ENCODE measurements at places on chromosomes 5 and 9.
A peak's percentile ranks its signal among the peaks of the same experiment; 100 is the strongest.

DNA sequence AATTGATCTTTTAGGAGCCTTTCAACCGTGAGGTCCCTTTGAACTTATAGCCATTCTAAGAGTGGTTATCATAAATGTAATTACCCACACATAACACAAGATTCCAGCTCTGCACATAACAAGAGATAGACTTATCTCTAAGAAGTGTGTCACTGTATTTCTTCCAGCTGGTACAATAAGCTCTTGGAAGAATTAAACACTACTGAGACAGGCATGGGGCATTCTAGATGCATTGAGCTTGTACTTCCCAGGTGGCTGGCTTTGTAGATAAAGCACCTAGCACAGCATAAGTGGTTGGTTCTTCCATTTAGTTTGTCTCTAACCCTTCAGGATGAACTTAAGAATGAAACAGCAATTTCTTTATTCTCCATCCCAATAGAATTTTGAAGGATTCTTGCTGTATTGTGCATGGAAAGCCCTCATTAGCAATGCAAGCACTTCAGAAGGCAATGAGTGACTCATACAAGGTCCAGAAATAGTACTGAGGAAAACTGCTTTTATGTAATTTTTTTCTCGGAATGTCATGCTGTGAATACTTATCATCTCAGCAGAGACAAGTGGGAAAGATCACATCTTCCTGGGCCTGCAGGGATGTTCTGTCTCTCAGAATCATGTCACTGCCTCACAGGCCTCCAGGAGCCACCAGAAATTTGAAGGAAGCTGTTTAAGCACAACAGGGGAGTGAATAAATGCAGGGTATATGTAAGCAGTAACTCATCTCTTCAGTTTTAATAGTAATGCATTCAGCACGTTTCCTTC, 91.1 kb upstream of the CD180 start:
- DNase-seq, result no peak

DNA sequence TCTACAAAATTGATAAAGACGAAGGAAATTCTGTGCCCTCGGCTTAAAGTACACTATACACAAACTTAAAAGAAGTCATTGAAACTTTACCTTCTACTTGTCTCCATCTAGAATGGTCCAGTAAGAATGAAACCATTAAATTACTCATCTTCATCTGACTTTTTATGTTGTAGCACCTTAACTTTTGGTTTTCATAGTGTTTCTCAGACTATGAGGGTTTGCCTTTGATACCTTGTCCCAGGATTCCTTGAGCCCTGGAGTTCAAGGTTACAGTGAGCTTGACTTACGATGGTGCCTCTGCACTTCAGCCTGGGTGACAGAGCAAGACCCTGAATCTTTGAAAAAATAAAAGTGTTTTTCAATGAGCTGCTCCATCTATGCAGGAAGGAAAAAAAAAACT, 132.2 kb downstream of the CDC42SE2 start:
- DNase-seq, result no peak

GRCh38 chr9:115413304-115413703, 295.3 kb upstream of the TNC start:
- no peak for DNase-seq

DNA sequence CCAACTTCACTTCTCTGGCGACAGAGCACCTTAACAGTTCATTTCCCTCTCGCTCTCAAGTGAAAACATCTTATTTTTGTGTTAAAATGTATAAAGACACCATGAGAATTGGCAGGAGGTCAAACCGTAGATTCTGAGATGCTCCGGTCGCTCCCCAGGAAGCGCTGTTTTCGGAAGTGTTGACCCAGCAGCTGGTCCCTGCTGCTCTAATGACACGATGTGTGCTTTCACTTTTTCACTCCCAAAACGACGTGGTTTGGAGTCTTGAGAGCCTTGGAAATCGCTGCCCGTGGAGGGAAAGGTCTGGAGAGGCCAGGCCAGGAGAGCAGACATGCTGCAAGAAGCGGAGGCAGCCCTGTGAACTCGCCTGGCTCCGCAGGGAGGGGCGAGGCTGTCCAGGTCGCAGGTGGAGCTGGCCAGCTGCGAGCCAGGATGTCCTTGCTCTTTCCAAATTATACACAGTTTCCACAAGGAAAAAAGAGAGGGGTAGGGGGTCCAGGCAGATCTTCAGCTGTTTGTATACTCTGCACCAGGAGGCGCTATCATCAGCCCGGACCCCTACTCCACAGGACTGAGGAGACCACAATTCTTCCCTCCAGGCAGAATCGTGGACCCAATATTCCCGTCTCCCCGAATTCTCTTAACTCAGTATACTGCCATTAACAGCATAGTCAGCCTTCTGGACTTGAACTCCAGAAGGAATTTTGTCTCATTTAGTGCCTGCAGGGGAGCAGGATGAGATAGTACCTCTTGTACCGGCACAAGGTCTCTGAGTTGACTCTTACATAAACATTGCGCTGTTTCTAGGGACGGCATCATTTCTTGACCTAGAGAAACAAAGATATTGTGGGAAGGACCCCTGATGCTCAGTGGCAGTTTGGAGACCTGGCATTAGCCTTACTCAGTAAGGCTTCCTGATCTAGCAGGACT, 248.6 kb upstream of the ANKRD55 start:
- DNase-seq, result no peak

GRCh38 chr5:170228762-170229435, 3.9 kb upstream of the C5orf58 start:
- no peak for DNase-seq

DNA sequence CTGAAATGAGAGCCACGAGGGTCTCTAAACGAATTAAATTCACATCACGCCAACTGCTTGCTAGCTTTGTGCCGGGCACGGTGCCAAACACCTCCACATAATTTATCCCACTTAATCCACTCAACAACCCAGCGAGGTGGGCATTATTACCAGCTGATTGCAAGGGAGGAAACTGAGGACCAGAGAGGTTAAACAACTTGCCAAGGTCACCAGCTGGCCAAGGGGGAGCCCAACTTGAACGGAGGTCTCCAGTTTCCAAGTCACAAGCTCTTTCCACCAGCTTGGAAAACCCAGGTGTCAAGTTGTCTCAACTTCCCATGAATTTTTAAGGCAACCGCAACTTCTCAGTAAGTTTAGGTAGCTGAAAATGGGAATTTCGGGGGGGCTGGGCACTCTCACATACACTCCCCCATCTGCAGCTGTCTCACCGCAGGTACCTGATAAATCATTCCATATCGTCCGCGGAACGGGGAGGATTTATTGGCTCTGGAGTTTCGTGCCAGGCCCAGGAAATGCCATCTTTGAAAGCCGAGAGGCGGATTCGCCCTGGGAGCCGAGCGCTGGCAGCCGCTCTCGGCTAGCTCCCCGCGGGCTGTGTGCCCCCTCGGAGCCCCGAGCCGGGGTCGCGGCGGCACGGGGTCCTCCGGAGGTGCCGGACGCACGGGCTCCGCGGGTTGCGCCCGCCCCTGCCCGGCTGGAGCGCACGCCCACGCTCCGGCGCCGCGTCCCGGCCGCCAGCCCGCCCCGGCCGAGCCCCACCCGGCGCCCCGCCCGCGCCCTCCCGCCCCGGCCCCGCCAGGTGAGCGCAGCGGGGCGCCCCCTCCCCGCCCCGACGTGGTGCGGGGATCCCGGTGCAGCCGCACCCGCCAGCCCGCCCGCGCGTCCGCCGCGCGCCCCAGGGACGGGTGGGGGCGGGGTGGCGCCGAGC, 617 bp downstream of the PTPN3 start:
- DNase-seq, result peak; percentile 64

GRCh38 chr5:14382640-14383039, 199.0 kb upstream of the OTULINL start:
- no peak for DNase-seq

DNA sequence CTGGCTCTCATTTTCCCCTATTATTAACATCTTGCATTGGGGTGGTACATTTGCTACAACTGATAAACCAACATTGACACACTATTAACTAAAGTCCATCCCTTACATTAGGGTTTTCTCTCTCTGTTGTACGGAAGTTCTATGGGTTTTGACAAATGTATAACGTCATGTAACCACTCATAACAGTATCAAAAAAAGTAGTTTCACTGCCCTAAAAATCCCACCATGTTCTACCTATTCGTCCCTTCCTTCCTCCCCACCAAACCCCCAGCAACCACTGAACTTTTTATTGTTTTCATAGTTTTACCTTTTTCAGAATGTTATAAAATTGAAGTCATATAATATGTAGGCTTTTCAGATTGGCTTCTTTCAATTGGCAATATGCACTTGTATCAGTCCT, 40.1 kb downstream of the MLLT3 start:
- no peak for DNase-seq

DNA sequence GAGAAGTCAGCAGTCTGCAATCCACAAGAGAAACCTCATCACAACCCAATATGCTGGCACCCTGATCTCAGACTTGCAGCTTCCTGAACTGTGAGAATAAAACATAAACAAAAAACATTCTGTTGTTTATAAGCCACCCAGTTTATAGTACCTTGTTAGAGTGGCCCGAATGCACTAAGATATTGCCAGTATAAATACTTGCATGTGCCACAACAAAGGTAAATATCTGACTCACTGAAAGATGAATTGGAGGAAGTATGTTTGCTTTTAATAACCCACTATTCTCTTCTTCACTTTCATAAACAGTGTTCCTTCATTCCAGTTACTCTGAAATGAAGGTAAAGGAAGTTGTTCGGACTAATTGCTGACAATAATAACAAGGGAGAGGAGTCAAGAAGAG, 1163.4 kb upstream of the CDH6 start:
- no peak for DNase-seq

DNA sequence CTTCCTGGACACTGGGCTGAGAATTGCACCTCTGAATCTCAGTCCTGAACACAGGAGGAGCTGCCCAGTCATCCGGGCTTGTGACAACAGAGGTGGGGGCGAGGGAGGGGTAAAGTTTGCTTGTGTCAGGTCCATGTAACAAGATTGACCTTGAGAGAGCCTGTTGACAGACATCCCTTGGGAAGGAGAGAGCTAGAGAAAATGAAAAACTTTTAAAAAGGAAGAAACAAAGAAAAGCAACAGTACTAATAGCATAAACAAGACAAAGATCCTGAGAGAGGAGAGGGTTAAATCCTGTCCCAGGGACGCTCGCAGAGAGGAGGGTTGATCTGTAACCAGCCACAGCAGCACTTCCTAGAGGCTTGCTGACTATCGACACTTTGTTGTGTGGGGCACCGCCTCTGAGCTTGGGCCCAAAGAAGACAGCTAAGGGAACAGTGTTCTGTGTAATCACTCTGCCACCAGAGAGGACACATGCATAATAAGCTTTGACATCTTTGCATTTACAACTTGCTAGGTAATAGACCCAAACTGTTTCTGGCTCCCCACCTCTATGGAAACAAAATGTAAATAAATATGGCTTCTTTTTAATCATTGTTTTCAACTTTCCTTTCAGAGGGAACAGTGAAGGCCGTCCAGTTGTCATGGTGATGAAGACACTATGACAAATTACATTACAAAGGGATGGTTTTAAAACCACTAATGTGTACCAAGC, 363.7 kb downstream of the CSNK1G3 start:
- DNase-seq, result no peak

DNA sequence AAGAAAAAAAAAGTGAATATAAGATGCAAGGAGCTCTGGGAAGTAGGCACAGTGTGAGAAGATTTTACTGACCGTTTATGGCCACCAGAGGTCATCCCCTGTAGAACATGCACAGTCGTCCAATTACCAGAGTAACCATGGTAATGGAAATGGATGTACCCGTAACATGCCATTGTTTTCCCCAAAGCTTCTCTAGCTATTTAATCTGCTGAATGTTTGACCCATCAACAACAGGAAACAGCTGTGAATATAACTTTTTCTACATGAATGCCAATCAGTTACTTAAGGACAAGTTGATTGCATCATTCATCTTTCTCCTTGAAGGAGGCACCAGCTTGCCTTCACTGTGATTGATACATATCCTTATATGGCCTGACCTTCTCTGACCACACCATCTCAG, 1967.0 kb upstream of the CDH9 start:
- DNase-seq, result no peak

GRCh38 chr5:135444881-135445280, 2.3 kb downstream of the DCANP1 start:
- no peak for DNase-seq

DNA sequence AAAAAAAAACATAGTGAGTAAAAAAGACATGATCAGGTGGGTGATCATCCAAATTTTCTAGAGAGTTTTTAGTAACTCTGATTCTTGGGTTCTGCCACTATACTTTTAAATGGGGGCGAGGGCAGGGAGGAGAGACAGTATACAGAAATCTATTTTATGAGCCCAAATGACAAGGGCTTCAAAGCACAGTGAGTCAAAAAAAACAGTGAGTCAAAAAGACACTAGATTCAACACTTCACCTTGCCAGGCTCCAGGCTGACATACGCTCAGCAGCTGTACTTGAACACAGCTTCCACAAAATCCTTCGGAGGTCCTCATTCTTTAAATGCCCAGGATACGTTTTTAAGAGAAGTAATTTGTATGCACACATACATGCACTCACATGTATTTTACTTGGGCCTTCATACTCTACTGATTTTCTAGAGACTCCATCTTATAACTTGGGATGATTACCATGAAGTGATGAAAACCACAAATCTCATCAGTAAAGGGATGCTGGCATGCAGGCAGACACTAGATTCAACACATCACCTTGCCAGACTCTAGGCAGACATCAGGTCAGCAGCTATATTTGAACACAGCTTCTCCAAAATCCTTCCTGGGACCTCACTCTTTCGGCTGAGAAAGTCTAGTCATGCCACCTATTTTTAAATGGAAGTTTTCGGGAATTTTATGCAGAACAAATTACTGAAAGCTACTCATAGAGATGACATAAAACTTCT, 28.8 kb downstream of the NR3C1 start:
- DNase-seq, result no peak

DNA sequence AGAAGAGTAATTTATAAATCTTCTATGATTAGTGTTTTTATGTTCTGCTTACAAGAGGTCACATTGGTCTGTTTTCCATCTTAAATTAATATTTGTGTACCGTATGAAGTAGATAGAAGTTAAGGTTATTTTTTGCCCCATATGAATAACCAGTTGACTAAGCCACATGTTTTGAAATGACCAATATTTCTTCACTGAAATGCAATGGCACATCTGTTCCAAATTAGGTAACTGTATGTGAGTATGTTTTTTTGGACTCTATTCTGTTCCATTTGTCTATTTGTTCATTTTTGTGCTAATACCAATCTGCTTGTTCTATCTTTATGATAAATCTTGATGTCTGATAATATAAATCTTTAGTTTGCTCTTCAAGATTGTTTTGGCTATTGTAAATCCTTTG, 17.7 kb downstream of the JAK2 start:
- no peak for DNase-seq

- DNase-seq, result no peak
Observed at GRCh38 chr5:31614151-31615020, 24.5 kb upstream of the PDZD2 start.

GRCh38 chr9:33254211-33254610, 10.3 kb downstream of the BAG1 start:
- DNase-seq, result no peak
